ENCODE measurements at places on chromosomes 12 and 14. TPM values are rescaled to one million over a fixed set of nuclear protein-coding genes. Genes with fewer than 3 reads are reported as not detected.

DNA sequence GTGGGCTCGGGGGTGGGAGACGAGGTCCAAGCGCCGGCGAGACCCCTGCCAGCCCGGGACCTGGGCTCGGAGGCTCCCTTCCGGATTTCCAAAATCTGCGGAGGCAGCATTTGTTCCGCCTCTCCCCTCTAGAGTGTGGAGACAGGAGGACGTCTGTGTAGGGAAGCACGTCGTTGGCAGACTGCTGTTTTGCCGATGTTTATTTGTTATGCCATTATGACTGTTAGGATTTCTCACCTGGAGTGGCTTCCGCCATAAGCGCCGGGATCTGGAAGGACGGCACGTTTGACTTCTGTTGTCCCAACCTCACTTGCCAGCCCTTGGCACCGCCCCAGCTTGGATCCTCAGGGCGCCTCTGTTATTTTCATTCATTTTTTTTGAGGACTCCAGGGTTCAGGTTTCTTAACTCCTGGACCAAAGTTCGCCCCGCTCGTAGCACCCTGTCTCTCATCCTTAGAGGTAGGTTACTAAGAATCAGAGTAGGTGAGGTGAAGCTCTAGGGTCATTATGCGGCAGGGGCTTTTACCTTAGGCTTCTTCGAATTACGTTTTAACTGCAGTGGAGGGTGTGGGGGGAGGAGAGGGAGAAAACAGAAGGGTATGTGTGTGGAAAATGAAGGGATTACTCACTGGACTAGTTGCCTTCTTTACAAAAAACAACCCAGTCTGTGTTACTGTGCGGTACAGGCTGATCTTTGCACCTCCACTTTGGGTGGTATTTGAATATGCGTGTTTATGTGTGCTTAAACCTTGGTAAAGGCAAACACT lies 547 bp upstream of the PYGL start:
- DNase-seq: no peak

- no peak for DNase-seq
Measured at GRCh38 chr12:18254081-18254480, 7.2 kb upstream of the PIK3C2G start.

GRCh38 chr12:70467918-70468733 lies 102.0 kb downstream of the KCNMB4 start:
- no peak for DNase-seq

- DNase-seq: no peak
Measured at GRCh38 chr12:24615967-24616411, 332.9 kb downstream of the BCAT1 start.

DNA sequence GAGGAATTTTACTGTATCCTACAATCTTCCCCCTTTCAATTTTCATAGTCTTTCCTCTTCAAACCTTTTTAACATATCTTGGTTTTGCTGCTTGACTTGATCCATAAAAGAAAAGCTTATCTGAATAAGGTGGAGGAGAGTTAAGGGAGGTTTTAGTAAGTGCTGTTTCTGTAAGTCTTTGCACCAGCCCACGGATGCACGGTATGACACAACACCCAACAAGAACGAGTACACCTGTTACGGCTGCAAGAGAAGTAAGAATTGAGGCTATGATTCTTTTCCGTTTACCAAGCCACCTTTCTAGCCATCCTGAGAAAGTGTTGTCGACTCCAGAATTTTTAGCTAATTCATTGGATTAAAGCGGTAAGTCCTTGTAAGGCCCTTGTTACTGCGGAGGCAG lies 26.1 kb upstream of the CPNE8 start:
- DNase-seq: no peak

DNA sequence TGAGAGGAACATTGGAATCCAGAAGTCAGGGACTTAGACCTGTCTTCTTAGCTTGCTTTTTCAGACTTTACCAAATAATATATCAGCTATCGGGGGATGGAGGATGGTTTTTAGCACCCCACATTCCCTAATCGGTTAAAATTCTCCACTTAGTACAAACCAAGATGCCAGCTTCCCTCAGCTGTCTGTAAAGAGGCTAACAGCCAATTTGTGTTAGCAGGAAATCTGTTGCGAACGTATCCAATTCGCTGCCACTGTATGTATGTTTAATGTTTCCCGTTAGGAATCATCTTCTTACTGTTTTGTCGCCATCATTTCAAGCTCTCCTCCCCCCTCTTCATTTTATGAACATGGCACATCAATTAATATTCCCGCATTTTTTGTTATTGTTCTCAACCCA lies 289.0 kb downstream of the BCL11B start:
- no peak for DNase-seq

- no peak for DNase-seq
Measured at GRCh38 chr14:89746654-89747053, 207.9 kb downstream of the EFCAB11 start.

GRCh38 chr12:131939007-131939406 lies 9.9 kb downstream of the PUS1 start:
- DNase-seq: no peak

DNA sequence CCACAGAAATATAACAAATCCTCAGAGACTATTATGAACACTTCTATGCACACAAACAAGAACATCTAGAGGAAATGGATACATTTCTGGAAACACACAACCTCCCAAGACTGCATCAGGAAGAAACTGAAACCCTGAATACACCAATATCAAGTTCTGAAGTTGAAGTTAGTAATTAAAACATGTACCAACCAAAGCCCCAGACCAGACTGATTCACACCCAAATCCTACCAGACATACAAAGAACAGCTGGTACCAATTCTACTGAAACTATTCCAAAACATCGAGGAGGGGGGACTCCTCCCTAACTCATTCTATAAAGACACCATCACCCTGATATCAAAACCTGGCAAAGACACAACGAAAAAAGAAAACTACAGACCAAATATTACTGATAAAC lies 114.7 kb upstream of the CCDC175 start:
- DNase-seq: no peak

- DNase-seq: no peak
Measured at GRCh38 chr14:27184427-27184826, 586.6 kb upstream of the NOVA1 start.

GRCh38 chr12:18472806-18473205 lies 211.5 kb downstream of the PIK3C2G start:
- no peak for DNase-seq

DNA sequence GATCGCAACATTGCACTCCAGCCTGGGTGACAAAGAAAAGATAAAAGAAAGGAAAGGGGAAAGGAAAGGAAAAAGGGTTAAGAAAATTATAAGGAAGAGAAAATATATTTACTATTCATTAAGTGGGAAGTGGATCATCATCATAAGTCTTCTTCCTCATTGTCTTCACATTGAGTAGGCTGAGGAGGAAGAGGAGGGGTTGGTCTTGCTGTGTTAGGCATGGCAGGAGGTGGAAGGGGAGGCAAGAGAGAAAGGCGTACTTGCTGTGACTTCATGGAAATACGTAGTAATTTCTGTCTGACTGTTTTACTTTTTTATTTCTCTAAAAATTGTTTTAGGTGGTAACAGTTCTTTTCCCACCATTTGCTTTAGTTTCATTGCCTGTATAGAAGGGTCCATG lies 26.2 kb downstream of the FAM177A1 start:
- DNase-seq: no peak

GRCh38 chr12:57626111-57626920 lies 6.7 kb downstream of the B4GALNT1 start:
- DNase-seq: no peak

- no peak for DNase-seq
Measured at GRCh38 chr14:28653521-28653920, 113.1 kb upstream of the FOXG1 start.

DNA sequence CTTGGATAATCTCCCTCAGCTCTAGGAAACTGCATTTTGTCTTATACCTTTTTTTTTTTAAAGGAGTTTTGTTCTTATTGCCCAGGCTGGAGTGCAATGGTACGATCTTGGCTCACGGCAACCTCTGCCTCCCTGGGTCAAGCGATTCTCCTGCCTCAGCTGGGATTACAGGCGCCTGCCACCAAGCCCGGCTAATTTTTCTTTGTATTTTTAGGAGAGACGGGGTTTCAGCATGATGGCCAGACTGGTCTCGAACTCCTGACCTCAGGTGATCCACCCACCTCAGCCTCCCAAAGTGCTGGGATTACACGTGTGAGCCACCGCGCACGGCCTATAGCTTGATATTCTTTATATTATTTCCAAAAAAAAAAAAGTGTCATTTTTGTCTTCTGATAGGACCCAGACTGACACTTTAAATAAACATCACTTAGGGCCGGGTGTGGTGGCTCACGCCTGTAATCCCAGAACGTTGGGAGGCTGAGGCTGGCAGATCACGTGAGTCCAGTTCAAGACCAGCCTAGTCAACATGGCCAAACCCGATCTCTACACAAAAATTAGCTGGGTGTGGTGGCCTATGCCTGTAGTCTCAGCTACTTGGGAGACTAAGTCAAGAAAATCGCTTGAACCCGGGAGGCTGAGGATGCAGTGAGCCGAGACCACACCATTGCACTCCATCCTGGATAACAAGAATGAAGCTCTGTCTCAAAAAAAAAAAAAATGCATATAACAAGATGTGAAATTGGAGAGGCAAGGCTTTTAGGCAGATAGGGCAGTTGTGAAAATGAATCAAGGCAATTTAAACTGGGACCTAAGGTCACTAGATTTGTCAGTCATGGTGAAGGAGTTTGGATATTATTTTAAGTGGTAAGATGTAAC lies 18.4 kb downstream of the SLC2A3 start:
- DNase-seq: no peak

DNA sequence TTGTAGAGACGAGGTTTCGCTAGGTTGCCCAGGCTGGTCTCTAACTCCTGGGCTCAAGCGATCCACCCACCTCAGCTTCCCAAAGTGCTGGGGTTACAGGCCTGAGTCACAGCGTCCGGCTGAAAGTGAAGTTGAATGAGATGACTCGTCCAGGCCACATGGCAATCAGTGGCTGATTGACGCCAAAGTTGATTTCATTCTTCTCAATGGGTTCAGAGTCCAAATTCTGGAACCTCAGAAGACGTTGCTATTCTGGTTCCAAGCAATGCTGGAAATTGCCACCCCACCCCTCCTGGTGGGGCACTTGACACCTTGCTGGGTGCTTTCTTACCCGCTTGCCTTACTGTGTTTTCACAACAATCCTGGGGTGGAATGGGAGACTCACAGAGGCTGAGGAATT lies 14.9 kb downstream of the ABCB9 start:
- no peak for DNase-seq

DNA sequence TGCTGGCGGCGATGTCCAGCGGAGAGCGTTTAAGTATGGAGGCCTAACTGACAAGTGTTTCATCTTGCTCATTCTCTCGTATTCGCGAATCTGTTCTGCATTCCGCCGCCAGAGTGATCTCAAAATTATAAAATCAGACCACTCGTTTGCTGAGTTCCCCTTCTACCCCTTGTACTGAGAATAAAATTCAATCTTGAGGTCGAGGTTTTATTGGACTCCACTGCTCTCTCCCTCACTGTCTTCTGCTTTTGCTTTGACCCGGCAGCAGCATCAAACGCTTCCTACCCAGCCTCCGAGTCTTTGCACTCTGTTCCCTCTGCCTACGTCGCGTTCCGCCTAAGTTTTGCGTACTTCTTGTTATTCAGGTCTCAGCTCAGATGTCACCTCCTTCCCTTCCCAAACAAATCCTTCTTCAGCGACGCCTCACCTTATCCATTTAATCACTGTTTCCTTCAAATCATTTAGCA lies 462 bp downstream of the KNTC1 start:
- DNase-seq: no peak

DNA sequence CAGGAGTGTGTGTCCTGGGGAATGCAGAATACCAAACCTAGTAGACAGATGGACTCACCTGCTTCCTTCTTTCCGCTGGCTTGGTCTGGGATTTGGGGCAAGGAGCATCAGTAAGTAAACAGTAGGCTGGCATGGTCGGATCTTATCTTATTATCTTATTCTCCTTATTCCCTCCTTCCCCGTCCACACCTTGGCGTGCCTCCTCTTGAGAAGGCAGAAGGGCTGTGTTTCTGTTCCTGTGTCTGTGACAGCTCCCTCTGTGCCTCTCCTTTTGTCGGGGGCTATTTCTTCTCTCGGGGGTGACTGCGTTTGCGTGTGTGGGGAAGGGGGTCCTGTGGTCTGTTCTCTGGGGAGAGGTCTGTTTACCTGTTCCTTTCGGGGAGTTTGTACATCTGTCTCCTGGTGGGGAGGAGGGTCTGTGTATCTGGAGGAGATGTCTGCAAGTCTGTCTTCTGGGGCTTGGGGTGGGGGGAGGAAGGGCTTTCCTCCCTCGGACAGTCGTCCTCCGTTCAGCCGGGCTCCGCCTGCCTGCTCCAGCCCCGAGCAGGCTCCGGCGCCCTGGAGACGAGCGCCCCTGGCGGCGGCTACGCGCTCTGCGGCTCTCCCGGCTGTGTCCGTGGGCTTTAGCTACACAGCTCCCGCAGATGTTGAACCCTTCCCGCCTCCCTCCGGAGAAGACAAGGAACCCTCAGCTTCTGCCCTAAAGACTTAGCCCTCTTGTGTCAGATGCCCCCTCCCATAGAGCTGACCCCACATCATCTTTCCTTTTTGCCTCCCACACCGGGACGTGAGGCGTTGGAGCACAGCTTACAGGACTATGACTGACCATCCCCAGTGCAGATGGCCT lies 4.4 kb downstream of the KRT86 start:
- DNase-seq: peak; percentile 50

- DNase-seq: no peak
Measured at GRCh38 chr14:32813401-32813800, 125.3 kb upstream of the NPAS3 start.

DNA sequence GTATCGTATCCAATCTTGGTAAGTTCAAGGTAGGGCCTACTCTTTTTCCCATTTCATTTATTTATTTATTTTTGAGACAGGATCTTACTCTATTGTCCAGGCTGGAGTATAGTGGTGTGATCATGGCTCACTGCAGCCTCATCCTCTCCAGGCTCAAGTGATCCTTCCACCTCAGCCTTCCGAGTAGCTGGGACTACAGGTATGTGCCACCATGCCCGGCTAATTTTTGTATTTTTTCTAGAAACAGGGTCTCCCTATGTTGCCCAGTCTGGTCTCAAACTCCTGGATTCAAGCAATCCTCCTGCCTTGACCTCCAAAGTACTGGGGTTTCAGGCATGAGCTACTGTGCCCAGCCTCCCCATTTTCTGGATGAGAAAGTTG lies 57.2 kb downstream of the CLMN start:
- DNase-seq: no peak

DNA sequence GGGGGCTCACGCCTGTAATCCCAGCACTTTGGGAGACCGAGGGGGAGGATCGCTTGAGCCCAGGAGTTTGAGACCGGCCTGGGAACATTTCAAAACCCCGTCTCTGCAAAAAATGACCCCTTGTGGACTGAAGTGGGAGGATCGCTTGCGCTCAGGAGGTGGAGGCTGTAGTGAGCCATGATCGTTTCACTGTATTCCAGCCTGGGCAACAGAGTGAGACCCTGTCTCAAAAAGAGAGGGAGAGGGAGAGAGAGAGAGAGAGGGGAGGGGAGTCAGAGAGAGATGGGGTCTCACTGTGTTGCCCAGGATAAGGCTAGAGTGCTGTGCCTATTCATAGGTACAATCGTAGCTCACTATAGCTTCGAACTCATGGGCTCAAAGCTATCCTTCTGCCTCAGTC lies 2.8 kb downstream of the FGD4 start:
- DNase-seq: no peak

KRT74 gene
- not detected for total RNA-seq

RNASE3 gene
- not detected for total RNA-seq

TMEM52B gene
- total RNA-seq: not detected

ANKRD13A gene
- 78.8 TPM for total RNA-seq

LRP1-AS gene
- total RNA-seq: not detected

NID2 gene
- total RNA-seq: 0.62 TPM

IGFBP6 gene
- 0.45 TPM for total RNA-seq

TAS2R7 gene
- total RNA-seq: not detected

SNX6 gene
- 67.3 TPM for total RNA-seq

YAF2 gene
- 71.3 TPM for total RNA-seq
